NCI-H1417 treated with DMSO at 0.1 percent for 48 hours (cell line): ENCODE measurements at places on chromosomes 5 and 9.

DNA sequence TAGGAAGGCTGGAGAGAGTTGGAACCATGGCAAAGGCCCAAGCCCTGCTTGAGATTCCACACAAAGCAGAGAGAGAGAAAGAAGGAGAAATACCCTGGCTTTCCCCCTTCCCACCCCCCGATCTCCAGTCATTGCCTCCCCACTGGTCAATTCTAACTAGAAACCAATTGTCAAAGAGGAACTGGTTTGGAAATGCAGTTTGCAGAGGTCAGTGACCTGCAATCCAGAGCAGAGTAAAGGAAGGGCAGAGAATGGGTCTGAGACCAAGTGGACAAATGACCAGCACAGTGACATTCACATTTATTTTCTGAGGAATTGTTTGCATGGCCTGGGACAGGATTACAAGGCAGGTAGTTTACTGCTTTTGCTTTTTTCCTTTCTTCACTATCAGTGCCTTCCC, 37.5 kb upstream of the ZFYVE16 start:
- DNase-seq = no peak

DNA sequence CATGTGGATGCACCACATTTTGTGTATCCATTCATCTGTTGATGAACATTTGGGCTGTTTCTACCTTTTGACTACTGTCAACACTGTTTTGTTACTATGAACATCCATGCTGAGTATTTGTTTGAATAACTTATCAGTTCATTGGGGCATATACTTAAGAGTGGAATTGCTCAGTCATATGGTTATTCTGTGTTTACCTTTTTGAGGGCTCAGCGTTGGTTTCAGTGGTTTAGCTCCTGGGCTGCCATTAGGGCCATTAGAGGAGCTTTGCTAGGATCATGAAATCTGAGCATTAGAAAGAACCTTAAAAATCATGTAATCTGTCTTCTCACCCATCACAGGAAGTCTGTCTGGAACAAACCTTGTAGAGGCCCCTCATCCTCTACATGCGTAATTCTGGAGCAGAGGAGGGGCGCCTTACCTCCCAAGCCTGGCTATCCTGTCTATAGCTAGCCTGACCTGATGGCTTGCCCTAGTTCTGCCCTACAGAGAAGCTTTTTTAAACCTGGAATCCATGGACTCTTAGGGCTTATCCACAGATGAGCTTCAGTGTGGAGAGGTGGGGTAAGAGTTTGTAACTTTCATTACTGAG, 92.9 kb downstream of the PDZD2 start:
- no peak for DNase-seq

DNA sequence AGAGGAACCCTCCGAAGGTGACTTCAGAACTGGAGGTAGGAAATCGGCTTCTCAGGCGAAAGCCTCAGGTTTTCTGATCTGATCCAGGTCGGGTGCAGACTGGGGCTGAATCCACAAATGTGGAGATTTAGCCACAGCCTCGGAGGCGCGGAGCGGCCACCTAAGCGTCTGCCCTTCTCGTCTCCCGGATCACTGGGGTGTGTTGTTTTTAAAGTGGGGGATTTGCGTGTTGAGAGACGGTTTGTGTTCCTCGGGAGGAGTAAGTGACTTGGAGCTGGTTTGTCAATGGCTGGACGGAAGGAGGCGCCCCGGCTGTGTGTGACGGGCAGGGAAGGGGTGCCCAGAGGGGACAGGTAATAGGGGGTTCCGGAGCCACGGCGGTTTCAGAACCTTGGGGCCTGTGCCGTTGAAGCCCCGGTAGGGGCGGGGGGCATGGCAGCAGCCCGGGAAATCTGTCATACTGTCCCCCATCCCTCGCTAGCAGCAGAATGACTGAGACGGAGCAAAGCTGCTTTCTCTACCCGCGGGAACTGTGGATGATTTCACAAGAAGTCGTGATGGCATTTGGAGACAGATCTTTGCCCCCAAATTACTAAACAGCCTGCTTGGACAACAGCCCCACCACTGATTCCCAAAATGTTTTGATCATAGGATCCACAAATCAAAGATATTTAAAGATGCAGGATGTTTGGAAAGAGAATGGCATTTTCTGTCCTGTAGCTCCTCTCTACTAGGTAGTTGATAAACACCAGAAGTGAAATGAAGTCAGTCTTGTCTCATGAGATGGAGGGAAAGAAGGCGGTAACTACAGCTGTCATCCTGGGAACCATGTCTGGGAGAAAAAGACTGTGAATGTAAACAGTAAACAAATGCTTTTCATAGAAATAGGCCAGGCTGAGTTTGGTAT, 216.5 kb downstream of the PDZD2 start:
- DNase-seq = no peak

DNA sequence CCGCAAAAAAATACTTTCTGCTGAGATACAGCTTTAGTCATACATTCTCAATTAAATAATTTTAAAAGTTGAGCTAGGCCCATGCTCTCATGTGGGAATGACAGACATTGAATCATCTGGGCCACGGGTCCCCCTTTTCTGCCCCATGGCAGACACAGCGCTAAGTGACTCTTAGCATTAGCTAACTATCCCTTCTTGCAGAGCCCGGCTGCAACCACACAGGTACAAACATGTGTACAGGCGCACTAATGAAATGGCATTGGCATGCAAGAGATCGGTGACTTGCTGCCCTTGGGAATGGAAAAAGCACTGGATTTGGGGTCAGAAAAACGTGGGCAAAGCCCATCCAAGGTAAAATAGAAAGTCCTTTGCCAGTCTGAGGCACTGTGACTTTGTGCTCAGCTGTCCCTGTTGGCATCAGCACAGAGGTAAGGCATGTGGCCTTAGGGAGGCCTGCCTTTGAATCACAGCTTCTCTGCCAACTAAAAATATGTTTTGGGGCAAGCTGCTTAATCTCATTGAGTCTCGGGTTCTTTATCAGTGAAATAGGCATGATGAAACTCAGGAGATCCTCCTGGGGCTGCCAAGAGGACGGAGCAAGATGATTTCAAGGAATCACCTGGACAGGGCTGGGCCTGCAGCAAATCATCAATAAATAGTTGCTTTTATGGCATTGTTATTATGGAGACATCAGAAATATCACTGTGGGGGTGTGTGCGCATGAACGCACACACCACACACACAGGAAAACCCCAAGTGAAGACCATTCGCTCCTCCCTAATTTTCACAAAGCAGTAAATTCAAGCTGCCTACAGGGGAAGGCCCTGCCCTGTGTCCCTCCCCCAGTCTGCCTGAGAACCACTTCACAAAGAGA, 54.2 kb downstream of the WHRN start:
- no peak for DNase-seq

DNA sequence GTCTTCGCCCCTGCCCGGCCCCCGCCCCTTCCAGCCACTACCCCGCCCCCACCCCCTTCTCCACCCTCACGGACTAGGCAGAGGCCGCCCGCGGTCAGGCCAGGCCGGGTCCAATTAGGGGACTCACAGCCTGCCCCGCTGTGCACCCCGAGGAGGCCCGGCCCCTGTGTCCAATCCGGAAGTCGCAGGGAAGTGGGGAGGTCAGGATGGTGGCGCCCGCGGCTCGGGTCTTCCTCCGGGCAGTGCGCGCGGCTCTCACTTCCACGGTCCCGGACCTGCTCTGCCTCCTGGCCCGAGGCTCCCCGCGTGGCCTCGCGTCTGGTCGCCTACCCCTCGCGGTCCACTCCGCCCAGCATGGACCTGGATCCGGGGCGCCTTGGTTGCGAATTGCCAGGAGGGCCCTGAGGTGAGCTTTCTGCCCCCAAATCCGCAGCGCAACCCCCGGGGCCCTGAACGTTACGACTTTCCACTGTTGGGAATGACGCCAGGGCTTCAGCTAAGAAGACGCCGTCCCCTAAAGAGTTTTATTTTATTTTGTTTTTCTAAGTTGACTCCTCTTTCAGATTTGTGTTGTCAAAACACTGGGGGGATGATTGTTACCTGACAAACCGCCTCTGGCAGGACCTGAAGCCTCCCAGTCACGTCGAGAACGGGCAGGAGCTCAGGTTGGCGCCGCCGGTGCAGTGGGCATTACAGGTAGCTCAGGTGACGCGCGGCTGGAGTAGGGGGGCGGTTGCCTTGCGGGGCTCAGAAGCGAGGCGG, 763 bp upstream of the IRX2 start:
- DNase-seq = no peak

GRCh38 chr9:7802666-7803065, 3.1 kb upstream of the DMAC1 start:
- DNase-seq = no peak

DNA sequence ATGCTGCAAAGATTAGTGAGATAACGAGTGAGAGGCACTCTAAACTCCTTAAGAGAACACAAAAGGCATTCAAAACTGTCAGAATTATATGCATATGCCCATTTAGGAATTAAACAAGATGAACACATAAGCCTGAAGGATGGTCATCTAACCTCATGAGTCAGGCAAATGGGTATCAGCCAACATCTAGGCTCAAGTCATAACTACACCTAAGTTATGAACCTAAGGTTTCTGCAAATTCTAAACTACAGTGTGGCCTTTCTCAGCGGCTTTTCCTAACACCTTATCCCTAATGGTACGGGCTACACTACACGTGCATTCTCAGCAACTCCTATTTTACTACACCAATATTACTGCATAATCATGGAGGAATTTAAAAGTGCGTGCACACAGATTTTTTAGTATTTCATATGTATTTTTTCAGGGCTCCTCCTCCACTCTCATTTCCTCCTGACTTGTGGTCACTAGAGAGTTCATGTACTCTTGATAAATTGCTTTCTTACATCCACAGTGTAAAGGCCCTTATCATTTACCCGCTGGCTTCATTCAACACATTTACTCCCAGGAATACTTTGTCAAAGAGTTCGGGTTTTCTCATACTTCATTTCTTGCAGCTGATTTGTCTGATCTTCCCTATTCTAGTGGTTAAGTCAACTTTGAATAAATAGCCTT, 316.5 kb downstream of the BNC2 start:
- no peak for DNase-seq

- DNase-seq = no peak
Observed at GRCh38 chr5:73233461-73234203, 60.6 kb downstream of the TMEM174 start.

DNA sequence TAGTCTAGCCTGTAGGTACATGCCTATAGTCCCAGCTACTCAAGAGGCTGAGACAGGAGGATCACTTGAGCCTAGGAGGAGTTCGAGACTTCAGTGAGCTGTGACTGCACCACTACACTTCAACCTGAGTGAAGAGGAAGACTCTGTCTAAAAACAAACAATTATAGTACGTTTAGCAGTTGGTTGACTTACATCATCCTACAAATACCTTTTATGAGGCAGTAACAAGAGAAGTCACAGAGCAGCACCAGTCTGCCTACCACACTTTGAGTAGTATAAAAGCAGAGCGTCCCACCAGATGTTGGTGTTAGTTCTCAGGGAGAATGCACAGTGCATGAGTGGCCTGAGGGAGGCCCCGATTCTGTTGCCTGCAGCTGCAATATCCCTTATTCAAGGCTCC, 16.1 kb downstream of the ZFR start:
- no peak for DNase-seq

GRCh38 chr9:114076237-114077161, 1.6 kb downstream of the AMBP start:
- DNase-seq = no peak
